ENCODE measurements at places on chromosomes 2 and 18. TPM values are rescaled to one million over a fixed set of nuclear protein-coding genes. Genes with fewer than 3 reads are reported as not detected.

Gene COPS7B
- 10.5 TPM for total RNA-seq

Gene CDH19
- 53.5 TPM for total RNA-seq

Gene UNC50
- 38.3 TPM for total RNA-seq

Gene MC4R
- total RNA-seq, result not detected

Gene C2orf42
- 13.5 TPM for total RNA-seq

Gene SLC11A1
- not detected for total RNA-seq
